WTC11 (cell line): ENCODE measurements at places on chromosomes 12 and 14. TPM values are rescaled to one million over a fixed set of nuclear protein-coding genes. Genes with fewer than 3 reads are reported as not detected.

Gene SLC25A47
- total RNA-seq, result not detected in 3 replicates

Gene TAS2R8
- not detected in 3 replicates for total RNA-seq

DNA sequence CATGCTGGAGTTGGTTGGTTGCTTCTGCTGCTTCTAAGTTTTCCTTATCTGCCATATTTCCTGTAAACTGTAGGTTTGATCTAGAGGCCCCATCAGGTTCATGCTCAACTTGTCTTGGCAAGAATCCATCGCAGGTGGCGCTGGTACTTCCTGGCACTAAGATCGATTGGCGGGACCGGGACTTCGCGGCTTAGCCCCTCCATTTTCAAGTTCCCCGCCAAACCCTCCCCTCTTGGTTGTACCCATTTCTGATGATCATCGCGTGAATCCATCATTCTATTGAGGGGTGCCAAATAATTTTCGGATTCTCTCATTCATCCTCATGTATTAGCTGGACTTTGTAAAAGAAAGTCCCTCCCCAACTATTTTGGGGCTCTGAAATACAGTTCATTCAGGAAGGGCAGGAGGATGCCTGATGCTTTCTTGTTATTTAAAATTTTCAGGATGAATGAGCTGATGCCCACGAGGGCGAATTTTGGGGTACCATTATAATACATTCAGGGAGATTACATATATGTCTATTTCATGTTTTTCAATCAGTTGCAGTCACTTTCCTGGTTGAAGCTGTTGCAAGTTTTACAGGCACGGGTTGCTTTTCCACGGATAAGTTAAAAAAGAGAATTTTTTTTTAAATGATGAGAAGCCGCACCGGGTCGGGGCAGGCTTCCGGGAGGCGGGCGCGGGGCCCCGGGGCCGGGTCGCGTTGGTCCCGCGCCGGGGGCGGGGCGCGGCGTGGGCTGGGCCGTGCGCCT lies 395 bp upstream of the BRI3BP start:
- DNase-seq, result peak; percentile 92
- peak overlapping the region; percentile 78 for H3K27ac ChIP-seq
- H3K4me3 ChIP-seq, result peak overlapping the region; percentile 80
- no peaks in the 10 kb centered on the region for H3K27me3 ChIP-seq

DNA sequence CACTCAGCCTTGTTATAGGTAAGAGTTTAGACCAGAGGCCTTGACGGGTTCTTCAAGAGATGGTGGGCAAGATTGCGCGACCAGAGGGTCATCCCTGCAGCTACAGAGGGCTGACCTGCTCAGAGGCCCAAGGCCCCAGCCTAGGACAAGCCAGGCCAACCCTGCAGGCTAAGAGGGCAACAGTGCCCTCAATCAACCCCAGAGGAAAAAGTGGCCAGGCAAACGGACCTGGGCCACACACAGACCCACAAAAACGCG lies 1.3 kb downstream of the SSH1 start:
- peak overlapping the region; percentile 85 for H3K4me3 ChIP-seq
- peaks cover 46% of the 10 kb centered on the region for H3K4me1 ChIP-seq
- DNase-seq, result no peak
- peaks cover 23% of the 10 kb centered on the region for H3K36me3 ChIP-seq
- peaks cover 4% of the 10 kb centered on the region; the same call in 1 of the 2 replicates for H3K27me3 ChIP-seq

GRCh38 chr12:53073881-53074280 lies 5.3 kb downstream of the SPRYD3 start:
- H3K4me3 ChIP-seq, result no peak overlapping the region
- no peak for DNase-seq
- H3K4me1 ChIP-seq, result peaks cover 32% of the 10 kb centered on the region
- H3K27me3 ChIP-seq, result no peaks in the 10 kb centered on the region; the same call in none of the 2 replicates

Gene DAD1
- total RNA-seq, result 125 to 156 TPM (median 144 TPM) in 3 replicates

GRCh38 chr12:70784042-70784668 lies 136.4 kb downstream of the PTPRR start:
- H3K27me3 ChIP-seq, result no peaks in the 10 kb centered on the region
- DNase-seq, result peak; percentile 32
- H3K36me3 ChIP-seq, result peaks cover 3% of the 10 kb centered on the region; the same call in 1 of the 2 replicates
- H3K4me1 ChIP-seq, result peaks cover 8% of the 10 kb centered on the region
- no peak overlapping the region for H3K27ac ChIP-seq

DNA sequence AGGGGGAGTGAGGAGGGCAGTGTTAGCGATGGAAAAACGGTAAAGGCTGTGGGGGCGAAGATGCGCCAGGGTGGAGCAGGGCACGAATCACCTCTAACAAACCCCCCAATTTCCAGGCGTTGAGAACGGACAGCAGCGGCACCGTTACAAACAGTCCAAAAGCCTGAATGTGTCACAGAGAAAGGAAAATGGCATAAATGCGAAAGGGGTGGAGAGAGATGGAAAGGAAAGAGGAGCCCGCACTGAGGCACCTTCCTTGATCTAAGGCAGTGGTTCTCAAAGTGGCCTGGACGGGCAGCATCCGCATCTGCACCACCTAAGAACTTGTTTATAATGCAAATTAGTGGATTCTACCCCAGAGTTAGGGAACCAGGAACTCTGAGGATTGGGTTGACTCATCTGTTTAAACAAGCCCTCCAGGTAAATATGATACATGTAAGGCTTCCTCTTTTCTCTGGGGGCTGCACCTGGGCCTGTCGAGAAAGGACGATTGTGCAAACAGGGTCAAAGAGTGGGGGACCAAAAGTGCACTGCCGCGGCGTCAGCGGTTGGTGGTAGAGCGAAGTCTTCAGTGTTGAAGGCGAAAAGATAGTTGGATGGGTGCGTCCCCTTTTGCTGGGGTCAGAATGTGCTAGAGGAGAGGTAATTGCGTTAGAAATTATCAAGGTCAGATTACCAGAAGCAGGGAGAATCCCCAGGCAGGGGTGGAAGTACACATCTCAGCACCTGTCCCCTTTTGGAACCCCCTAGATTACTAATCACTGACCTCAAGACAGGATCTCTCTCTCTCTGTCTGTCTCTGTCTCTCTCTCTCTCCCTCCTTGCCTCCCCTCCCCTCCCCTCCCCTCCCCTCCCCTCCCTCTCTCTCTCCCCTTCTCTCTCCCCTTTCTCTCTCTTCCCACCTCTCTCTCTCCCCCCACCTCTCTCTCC lies 1.3 kb upstream of the KCNH5 start:
- DNase-seq, result peak; percentile 15
- 0 out of 2 replicates have a peak overlapping the region, but pooled peaks have one; percentile 60 for H3K27ac ChIP-seq
- peaks cover 34% of the 10 kb centered on the region for H3K4me1 ChIP-seq
- peaks cover 52% of the 10 kb centered on the region for H3K27me3 ChIP-seq
- peak overlapping the region; percentile 85 for H3K4me3 ChIP-seq

DNA sequence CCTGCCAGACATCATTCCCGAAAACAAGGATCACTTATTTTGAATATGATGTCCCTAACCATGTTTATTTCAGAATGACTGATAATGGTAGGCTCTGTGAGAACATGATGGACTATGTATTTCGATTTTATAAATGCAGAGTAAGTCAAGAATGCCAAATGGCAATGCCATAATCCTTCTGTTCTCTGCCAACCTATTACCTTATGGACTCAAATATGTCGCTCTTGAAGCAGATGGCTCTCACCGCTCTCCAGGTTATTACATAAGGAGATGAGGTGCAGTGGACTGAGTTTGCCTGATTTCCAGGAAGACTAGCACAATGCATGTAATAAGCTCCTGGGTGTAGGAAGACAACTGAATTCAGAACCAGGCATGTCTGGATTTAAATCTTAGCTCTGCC lies 227.2 kb downstream of the BTG1 start:
- H3K36me3 ChIP-seq, result no peaks in the 10 kb centered on the region
- DNase-seq, result no peak
- no peaks in the 10 kb centered on the region for H3K27me3 ChIP-seq
- H3K27ac ChIP-seq, result no peak overlapping the region

DNA sequence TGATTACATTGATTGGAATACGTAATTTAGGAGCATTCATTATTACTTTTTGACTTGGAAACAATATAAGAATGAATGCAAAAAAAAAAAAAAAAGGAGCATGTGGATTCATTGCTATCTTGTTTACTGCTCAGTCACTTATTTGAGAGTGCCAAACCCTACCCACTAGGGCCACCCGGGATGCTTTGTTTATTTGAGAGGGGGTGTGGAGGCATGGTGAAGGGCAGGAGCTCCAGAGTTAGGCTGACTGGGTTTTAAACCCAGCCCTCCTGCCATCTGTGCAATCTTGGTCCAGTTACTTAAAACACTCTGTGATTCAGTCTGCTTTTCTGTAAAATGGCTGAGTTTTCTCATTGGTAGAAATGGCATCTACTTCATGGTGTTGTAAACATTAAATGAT lies 195.2 kb downstream of the RAD51B start:
- H3K4me3 ChIP-seq, result no peak overlapping the region
- no peaks in the 10 kb centered on the region for H3K27me3 ChIP-seq
- H3K27ac ChIP-seq, result no peak overlapping the region
- H3K36me3 ChIP-seq, result peaks cover 12% of the 10 kb centered on the region

- H3K4me3 ChIP-seq, result no peak overlapping the region
- H3K27me3 ChIP-seq, result no peaks in the 10 kb centered on the region
- peaks cover 8% of the 10 kb centered on the region for H3K4me1 ChIP-seq
- peak overlapping the region; percentile 88 for H3K27ac ChIP-seq
- DNase-seq, result peak; percentile 59
- peaks cover 8% of the 10 kb centered on the region for H3K36me3 ChIP-seq
These were observed 11.8 kb downstream of the COPS7A start for GRCh38 chr12:6735448-6736191.

GRCh38 chr12:25958428-25959070 lies at the start of gene RASSF8:
Gene RASSF8, plus strand, starts transcription at chr12:25958682. Its CDS starts 96,662 bp downstream, at chr12:26055344.
- peak within 1 kb of the TSS; percentile 95 for H3K27ac ChIP-seq
- DNase-seq, result peak; percentile 77
- peak within 1 kb of the TSS; percentile 92 for H3K4me3 ChIP-seq
- peaks cover 16% of the 10 kb centered on the region for H3K36me3 ChIP-seq
- H3K27me3 ChIP-seq, result peaks cover 9% of the 10 kb centered on the region
- H3K4me1 ChIP-seq, result peaks cover 35% of the 10 kb centered on the region

Gene GARIN6
- not detected in 3 replicates for total RNA-seq

DNA sequence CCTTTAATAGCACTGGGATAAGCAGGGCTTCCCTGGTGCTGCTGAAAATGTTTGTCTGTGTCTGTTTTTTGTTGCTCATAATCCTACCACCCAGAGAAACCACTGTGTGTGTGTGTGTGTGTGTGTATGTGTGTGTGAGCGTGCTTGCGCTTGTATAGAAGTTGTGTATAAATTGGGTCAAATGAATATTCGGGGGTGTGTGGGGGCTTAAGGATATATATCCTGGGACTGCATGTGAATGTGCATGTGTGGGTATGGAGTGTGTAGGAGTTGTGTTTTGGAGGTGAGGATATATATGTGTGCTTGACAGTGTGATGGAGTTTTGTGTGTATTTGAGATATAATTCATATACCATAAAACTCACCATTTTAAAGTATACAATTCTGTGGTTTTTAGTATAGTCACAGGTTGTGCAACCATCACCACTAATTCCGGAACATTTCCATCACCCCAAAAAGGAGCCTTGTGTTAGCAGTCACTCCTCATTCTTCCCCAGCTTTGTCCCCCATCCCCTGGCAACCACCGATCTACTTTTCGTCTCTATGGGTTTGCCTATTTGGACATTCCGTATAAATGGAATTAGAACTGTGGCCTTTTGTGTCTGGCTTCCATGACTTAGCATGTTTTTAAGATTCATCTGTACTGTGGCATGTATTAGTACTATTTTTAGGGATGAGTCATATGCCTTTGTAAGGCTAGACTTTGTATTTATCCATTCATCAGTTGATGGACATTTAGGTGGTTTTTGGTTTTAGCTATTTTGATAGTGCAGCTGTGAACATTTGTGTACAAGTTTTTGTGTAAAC lies 25.6 kb downstream of the TCTN1 start:
- DNase-seq, result no peak
- H3K4me1 ChIP-seq, result peaks cover 8% of the 10 kb centered on the region; the same call in 1 of the 2 replicates
- no peak overlapping the region for H3K27ac ChIP-seq
- H3K4me3 ChIP-seq, result no peak overlapping the region
- H3K27me3 ChIP-seq, result no peaks in the 10 kb centered on the region

- peaks cover 66% of the 10 kb centered on the region for H3K4me1 ChIP-seq
- H3K4me3 ChIP-seq, result peak overlapping the region; percentile 91
- H3K27me3 ChIP-seq, result no peaks in the 10 kb centered on the region
- DNase-seq, result no peak
These were observed 1.0 kb upstream of the RIC8B start for GRCh38 chr12:106773286-106774004.

Gene GMFB
- 56.4 to 63.7 TPM (median 58.0 TPM) in 3 replicates for total RNA-seq

Gene ARL6IP4
- total RNA-seq, result 133 to 150 TPM (median 146 TPM) in 3 replicates

Gene ASIC1
- 3.9 to 4.9 TPM (median 4.5 TPM) in 3 replicates for total RNA-seq

DNA sequence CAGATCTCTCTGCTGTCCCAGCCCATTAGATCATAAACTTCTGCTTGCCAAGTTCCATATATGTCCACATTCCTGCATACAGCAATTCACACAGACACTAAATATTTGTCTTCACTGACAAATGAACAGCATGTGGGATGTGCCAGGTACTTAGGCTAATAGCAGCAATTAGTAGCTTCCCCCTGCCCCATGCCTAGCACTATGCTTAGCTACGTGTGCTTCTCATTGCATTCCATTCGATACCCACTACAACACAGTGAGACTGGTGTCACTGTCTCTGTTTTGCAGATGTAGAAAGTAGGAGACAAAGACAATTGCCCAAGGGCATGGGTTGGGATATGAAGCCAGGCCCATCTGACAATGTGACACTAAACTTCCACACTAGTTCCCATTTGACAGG lies 308.4 kb downstream of the BCL11B start:
- no peak overlapping the region for H3K4me3 ChIP-seq
- H3K27me3 ChIP-seq, result no peaks in the 10 kb centered on the region; the same call in 1 of the 2 replicates
- H3K36me3 ChIP-seq, result no peaks in the 10 kb centered on the region
- H3K4me1 ChIP-seq, result peaks cover 13% of the 10 kb centered on the region
- no peak for DNase-seq
- no peak overlapping the region for H3K27ac ChIP-seq

Gene ITGA7
- 77.8 to 96.2 TPM (median 80.4 TPM) in 3 replicates for total RNA-seq

- H3K4me1 ChIP-seq, result peaks cover 37% of the 10 kb centered on the region
- DNase-seq, result no peak
- H3K27ac ChIP-seq, result no peak overlapping the region
- no peak overlapping the region for H3K4me3 ChIP-seq
These were observed 59.1 kb upstream of the MED13L start for GRCh38 chr12:116336542-116337065.

DNA sequence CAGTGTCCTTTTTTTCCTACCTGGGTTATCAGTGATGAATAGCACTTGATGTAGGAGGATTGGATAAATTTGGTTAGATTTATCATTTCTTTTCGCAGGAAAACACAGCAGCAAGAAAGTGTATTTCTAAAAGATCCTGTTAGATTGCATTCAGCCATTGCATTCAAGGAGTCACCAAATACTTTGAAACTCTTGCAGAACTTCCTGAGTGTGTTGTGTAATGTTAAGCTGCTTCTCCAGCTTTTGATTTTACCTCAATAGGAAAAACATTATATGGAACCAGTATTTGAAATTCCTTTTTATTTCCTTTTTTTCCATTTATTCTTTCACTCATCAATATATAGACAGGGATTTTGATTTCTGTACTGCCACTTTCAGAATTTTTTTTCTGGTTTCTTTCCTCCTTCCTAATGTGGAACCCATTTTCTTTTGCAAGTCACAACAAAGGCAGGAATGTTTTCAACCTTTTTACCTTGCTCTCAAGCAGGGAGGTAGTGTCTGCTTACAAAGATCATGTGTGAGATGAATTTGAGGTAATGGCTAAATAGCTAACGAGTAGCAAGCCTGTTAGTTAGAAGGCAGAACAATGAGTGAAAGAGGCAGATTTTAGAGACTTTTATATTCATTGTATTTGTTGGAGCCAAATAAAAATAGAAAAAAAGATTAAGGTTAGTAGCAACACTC lies 56.2 kb downstream of the PPHLN1 start:
- peaks cover 24% of the 10 kb centered on the region for H3K4me1 ChIP-seq
- H3K36me3 ChIP-seq, result no peaks in the 10 kb centered on the region; the same call in 1 of the 2 replicates
- H3K27ac ChIP-seq, result peak overlapping the region; percentile 88
- no peaks in the 10 kb centered on the region for H3K27me3 ChIP-seq
- DNase-seq, result no peak
- H3K4me3 ChIP-seq, result no peak overlapping the region
